DMS153 (cell line): ENCODE measurements at places on chromosomes 3 and 15.
A peak's percentile ranks its signal among the peaks of the same experiment; 100 is the strongest.

DNA sequence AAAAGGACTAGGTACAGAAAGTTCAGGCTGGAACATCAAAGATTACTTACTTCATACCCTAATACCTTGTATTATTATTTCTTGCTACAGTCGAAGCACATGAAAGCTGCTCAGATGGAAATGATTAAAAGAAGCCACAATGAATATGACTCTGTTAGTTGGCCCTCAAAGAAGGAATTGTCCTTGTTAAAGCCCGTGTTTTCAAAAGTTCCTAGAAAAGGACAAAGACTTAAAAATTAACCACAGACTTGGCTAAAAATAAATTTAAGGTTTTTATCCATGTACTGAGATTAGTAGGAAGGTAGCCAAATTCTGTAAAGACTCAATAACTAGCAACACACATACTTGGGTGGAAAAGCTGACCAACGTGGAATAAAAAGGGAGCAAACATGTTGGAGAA, 251.0 kb upstream of the RARB start:
- no peak for DNase-seq

DNA sequence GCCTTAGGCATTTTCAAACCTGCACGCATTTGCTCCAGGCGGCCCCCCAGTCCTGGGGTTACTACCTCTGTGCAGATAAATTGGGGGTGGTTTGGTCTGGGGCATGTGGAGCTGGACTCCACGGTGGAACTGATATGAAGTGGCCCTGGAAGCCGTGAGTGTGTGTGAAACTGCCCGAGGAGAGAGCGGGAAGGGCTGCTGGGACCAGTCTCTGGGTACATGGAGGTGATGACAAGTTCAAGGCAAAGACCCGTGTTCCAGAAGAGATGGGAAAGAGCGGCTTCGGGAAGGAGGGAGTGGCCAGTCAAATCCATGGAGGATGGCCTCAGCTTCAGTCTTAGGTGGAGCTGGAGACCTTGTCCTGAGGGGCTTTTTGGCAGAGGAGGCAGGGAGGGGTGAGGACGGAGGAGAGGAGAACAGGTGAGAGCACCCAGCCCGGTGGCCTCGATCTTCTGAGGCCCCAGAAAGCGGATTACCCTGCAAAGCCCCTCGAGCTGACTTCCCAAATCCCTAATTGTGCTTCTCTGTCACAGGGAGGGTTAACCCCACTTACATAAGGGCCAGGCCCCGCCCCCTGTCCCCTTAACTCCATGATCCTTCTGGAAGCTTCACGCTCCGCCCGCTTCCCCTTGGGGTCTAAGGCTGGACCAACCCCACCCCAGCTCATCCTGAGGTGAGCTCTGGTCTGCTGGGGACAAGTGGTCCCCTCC, 1.9 kb upstream of the NR2E3 start:
- DNase-seq: no peak

GRCh38 chr3:21752749-21753347, 1.8 kb upstream of the ZNF385D start:
- DNase-seq: no peak

DNA sequence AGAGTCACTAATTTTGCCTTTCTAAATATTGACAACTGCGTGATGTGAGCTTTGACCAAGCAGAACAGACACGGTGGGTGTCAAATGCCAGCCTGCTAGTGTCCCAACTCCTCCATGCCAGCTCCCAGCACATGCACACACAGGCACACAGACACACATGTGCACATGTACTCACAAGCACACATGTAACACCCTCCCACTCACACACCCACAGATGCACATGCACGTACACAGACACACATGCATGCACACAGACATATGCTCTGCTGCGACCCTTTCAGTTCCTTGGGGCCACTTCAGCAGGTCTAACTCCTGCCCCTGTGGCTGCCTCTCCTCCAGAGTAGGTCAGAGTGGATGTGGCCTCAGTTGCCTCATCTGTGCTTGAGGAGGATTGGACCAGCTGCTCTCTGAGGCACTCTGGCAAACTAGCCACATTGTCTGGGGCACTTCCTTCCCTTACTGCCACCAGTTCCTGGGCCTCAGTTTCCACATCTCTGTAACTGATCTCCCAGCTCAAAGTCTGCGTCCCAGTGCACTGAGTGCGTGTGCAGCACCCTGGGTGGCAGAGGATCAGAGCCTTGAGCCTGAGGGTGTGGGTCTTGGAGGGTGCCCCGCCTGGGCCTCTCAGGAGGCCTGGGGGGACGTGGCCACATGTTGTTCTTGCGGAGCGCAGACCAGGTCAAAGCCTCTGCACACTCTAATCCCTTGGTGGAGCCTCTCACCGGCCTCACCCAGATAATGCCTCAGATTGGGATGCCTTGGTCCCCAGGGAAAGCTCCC, 55.0 kb upstream of the PRR23E start:
- no peak for DNase-seq

DNA sequence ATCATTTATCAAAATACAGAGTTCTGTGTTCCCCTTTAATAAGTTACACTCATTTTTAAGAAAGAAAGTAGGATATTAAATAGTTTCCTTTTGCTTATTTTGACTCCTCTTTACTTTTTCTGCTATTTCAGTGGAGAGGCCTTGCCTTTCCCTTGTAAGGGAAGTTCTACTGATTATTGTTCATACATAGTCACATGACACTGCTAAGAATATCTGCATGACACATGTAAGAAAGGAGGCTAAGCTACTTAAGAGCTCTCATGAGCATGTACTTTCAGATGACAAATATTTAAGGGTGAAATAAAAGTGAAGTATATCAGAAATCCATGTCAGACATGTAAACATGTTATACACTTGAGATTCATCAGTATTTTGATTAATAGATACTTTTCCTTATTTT, 39.0 kb downstream of the MYRIP start:
- no peak for DNase-seq

DNA sequence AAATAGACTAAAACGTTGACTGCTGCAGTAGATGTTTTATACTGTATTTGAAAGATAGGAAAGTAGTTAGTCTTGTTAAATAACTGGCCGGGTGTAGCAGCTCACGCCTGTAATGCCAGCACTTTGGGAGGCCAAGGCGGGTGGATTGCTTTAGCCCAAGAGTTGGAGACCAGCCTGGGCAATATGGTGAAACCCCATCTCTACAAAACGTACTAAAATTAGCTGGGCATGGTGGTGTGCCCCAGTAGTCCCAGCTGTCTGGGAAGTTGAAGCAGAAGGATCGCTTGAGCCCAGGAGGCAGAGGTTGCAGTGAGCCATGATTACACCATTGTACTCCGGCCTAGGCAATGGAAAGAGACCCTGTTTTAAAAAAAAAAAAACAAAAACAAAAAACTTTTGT, 60.5 kb upstream of the ULK4 start:
- DNase-seq: no peak

DNA sequence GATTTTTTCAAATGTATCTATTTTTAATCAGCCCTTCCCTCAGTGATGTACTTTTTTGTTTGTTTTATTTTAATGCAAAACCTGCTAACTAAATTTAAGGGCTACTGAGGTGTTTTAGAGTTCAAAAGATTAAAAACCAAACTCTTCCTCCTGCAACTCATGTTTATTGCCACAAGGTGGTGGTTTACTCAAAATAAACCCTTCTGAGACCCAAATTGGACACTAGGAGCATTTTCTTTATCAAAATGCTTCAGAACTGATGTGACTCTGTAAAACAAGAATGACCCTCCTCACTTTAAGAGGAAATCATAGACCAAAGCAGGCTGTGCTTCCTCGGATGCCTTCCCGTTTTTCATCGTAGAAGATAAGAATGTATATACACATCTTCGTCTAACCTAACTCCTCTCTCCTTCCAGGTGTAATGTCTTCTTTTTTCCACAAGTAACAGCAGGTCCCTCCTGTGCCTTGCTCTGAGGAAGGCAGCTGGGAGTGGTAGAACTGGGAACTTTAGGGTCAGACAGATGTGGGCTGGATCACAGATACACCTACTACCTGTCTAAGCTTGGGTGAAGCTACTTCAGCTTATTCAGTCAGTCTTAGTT, 2.9 kb upstream of the NME9 start:
- no peak for DNase-seq

- DNase-seq: no peak
Observed at GRCh38 chr3:169658311-169658931, 5.1 kb downstream of the MECOM start.

- no peak for DNase-seq
Observed at GRCh38 chr15:96882121-96882772, 551.7 kb downstream of the NR2F2 start.

- DNase-seq: no peak
Observed at GRCh38 chr15:79948761-79949160, 22.2 kb downstream of the BCL2A1 start.

DNA sequence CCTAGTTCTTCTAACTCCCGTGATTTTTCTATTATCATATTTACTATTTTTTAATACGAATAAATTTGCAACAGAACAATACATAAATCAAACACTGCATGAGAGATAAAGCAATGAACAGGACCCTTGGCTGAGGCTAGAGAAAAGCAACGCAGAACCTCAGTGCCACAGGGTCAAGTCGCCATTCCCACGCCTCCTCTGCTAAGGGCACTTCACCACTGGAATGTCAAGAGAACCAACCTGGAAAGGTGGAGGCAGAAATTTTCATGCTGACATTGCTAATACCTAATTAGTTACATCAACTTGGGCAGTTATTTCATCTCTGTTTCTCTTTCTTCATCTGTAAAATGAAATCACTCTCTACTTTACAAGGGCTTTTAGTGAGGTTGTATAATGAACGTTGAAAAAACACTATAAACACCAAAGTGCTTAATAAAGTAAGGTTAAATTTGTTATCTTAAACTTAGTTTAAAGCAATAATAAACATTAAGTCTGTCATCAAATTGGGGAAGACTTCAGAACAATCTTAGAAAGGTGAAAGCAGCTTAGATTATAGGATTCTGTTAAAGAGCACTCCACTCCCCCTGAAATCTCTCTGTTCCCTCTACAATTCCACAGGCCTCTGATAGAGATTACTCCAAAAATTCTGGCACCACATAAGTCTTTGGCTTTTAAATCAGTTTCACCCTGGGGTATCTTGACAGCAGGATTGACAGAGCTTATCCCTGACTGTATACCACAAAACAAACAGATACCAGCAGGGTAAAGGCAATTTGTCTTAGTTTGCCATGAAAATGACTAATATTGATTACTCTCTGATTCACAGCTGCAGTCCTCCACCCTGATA, 41.9 kb downstream of the PLCH1 start:
- no peak for DNase-seq

DNA sequence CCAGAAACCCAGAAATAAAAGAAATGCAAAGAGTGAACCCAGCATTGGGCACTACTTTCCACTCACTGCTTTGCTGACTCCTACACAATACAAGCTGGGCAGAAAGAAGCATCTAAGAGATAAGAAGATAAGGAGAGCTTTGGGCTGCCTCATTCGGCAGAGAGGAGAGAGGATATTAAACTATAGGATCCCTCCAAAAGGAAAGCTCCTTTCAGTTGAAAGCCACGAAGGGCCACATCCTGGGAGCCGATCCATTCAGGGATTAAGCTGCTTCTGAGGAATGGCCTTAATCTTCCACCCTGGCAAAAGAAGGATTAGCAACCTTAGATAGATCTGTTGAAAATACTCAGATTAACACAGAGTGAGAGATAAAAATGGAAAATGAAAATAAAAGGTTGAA, 274.9 kb upstream of the PPP2R3A start:
- DNase-seq: no peak

- peak; percentile 22 for DNase-seq
Observed at GRCh38 chr3:166362698-166363097, 525.5 kb upstream of the BCHE start.

GRCh38 chr15:95286352-95286880, 1044.1 kb upstream of the NR2F2 start:
- no peak for DNase-seq

- DNase-seq: no peak
Observed at GRCh38 chr15:33716025-33716424, 252.3 kb upstream of the CHRM5 start.

GRCh38 chr3:78462021-78462420, 1305.8 kb downstream of the ROBO1 start:
- no peak for DNase-seq

- DNase-seq: no peak
Observed at GRCh38 chr15:75054172-75054897, 30.9 kb downstream of the PPCDC start.

- DNase-seq: peak; percentile 80
Observed at GRCh38 chr15:74245342-74245931, 9.3 kb downstream of the CCDC33 start.

DNA sequence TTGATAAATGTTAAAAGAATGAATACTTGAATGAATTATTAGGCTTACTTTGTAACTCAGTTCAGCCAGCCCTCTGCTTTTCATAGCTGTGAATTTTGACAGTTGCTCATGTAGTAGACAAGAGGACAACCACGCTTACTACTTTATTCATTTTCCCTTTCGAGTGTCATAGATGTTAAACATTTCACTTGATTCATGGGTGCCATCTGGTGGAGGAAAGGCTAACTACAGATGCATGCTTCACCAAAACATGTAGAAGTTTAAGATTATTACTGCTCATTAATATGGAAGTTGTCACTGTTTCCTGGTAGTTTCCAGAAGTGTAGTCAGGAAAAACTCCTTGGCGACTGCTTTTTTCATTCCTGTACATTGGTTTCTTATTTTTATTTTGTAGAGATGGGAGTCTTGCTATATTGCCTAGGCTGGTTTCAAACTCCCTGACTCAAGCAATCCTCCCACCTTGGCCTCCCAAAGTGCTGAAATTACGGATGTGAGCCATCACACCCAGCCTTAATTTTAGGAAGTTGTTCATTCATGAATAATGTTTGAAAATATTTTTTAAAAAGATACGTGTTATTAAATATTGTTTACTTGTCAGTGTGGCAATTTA, 163.2 kb downstream of the B3GALNT1 start:
- no peak for DNase-seq

DNA sequence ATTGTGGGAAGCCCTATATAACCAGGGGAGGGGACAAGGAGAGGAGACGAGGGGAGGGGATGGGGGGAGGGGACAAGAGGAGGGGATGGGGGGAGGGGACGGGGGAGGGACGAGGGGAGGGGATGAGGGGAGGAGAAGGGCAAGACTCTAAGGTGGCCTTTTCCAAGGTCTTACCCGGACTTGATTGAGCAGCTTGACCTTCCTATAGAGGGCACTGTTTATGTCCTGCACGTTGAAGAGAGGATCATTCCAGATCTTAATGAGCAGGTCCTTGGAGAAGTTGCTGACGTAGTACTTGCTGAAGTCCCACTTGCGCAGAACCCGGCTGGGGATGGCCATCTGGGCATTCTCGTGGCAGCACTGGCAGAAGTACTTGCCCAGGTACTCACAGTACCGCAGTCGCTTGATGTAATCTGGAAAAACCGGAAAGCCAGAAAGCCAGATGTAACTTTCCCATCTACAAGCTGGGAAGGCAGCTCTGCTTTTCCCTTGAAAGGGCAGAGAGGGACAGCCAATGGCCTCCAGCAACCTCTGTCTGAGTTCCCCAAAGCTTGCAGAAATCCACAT, 55.7 kb downstream of the RUBCN start:
- no peak for DNase-seq

- DNase-seq: no peak
Observed at GRCh38 chr3:159170436-159171003, 368.7 kb downstream of the MFSD1 start.

GRCh38 chr15:58111718-58112104, 26.5 kb upstream of the AQP9 start:
- no peak for DNase-seq

GRCh38 chr3:39911465-39912309, 102.3 kb downstream of the MYRIP start:
- DNase-seq: no peak

GRCh38 chr15:75732809-75733451, 20.3 kb upstream of the CSPG4 start:
- no peak for DNase-seq

GRCh38 chr3:191246630-191247029, 47.6 kb downstream of the OSTN start:
- DNase-seq: no peak
